ENCODE measurements at places on chromosomes 13 and 19. TPM values are rescaled to one million over a fixed set of nuclear protein-coding genes. Genes with fewer than 3 reads are reported as not detected.
A peak's percentile ranks its signal among the peaks of the same experiment; 100 is the strongest.

GRCh38 chr19:3538258-3538929 is 580 bp upstream of the TEKTIP1 start:
- DNase-seq: no peak

OLFM2 gene
- 29.8 TPM for polyA plus RNA-seq

BRCA2 gene
- 2.0 TPM for polyA plus RNA-seq

DNA sequence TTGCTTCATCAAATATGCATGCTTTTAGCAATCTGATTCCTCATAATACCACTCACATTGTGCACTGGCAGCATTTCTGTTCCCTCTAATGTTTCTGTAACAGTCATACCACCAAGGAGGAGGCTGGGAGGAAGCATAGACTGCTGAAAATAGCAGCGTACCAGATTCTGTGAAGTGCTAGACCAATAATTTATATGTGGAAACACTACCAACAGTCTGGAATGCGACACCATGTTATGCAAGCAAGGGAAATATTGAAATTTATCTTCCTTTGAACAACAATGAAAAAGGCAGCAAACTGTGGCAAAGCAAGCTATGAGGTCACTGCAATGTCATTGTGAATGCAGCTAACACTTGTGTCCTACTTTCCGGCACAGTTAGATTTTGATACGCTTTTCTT is 1388.0 kb downstream of the EFNB2 start:
- DNase-seq: no peak

DNA sequence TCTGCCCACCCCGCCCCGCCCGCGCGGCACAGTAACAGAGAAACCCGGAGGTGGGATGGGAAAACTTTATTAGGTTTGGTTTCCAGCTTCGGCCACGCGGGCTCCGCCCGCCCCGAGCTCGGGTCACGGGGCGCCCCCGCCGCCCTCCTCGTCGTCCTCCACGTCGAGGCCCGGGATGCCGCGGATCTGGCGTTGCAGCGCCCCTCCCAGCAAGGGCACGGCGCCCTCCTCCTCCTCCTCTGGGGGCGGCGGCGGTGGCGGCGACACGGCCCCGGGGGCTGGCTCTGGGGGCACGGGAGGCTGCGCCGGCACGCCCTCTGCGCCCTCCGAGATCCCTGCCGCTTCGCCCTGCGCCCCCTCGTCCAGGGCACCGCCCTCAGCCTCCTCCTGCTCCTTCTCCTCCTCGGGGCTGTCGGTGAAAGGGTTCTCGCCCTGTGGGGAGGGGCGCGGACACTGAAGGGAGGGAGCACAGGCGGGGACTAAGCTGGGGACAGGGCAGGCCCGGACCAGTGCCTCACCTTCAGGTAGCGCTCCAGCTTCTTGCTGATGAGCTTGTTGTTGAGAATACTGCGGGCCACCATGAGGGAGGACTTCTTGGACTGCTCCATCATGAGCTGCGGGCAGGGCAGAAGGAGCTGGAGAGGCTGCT is 536 bp upstream of the AKAP8 start:
- DNase-seq: no peak

- DNase-seq: no peak
These were observed 63.5 kb downstream of the COLGALT1 start for GRCh38 chr19:17618936-17619335.

NFIC gene
- 35.4 TPM for polyA plus RNA-seq

- no peak for DNase-seq
These were observed 843.8 kb upstream of the SPRY2 start for GRCh38 chr13:81184556-81185265.

GRCh38 chr19:51751655-51752054 is at the start of gene FPR1:
Gene FPR1 (minus strand): TSS chr19:51751878. CDS start chr19:51746994, 4,884 bp downstream.
- peak; percentile 14 for DNase-seq

- DNase-seq: no peak
These were observed 1146.8 kb downstream of the UQCRFS1 start for GRCh38 chr19:28066161-28066560.

DNA sequence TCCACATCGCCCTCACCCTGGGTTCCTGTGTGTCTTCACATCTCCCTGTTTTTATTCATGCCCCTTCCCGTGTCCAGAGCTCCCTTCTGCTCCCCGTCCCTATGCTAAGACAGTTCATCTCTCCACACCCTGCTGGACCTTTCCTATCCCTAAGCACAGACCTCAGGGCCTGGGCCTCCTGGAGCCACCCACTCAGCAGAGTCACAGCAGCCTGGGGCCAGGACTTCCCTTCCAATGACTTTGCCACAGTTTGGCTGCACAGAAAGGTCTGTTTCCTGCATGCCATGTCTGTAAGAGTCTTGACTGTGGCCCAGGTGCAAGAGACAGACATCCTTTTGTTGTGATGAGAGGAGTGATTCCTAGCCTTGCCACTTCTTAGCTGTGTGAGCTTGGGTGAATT is 470.7 kb downstream of the TSHZ3 start:
- no peak for DNase-seq
